ENCODE measurements at places on chromosomes 6 and 20. TPM values are rescaled to one million over a fixed set of nuclear protein-coding genes. Genes with fewer than 3 reads are reported as not detected.

DEF6 gene
- 6.8 TPM for total RNA-seq

ARMH2 gene
- not detected for total RNA-seq

SLC16A10 gene
- total RNA-seq, result 4.5 TPM

EIF2S2 gene
- 41.6 TPM for total RNA-seq

FILIP1 gene
- total RNA-seq, result 6.2 TPM

VNN1 gene
- 5.2 TPM for total RNA-seq

ATG5 gene
- total RNA-seq, result 37.0 TPM

RNF39 gene
- not detected for total RNA-seq

ESR1 gene
- total RNA-seq, result 3.2 TPM

FAM162B gene
- 17.8 TPM for total RNA-seq

KCNQ5 gene
- total RNA-seq, result not detected

SAMD3 gene
- total RNA-seq, result 4.7 TPM

HSPA12B gene
- 8.0 TPM for total RNA-seq

GPX5 gene
- total RNA-seq, result not detected

BPIFB1 gene
- total RNA-seq, result not detected

SLCO4A1 gene
- 25.8 TPM for total RNA-seq

STMND1 gene
- total RNA-seq, result not detected

C6orf132 gene
- 3.4 TPM for total RNA-seq

DDX43 gene
- 1.4 TPM for total RNA-seq

STX11 gene
- 51.2 TPM for total RNA-seq

ANKRD6 gene
- total RNA-seq, result 14.5 TPM

CHD6 gene
- total RNA-seq, result 32.1 TPM

HLA-DRA gene
- total RNA-seq, result 228 TPM

SIRPA gene
- 101 TPM for total RNA-seq

SLPI gene
- total RNA-seq, result 22.3 TPM

COL21A1 gene
- total RNA-seq, result 1.1 TPM

EPPIN gene
- total RNA-seq, result not detected

DYNLT2 gene
- 2.2 TPM for total RNA-seq

KCNK5 gene
- total RNA-seq, result 1.0 TPM

CYP24A1 gene
- not detected for total RNA-seq

SCGN gene
- 0.88 TPM for total RNA-seq

TFAP2C gene
- 1.3 TPM for total RNA-seq

PTK7 gene
- 2.3 TPM for total RNA-seq

RCAN2 gene
- total RNA-seq, result 12.6 TPM

C20orf141 gene
- total RNA-seq, result not detected

GABRR2 gene
- not detected for total RNA-seq

POPDC3 gene
- total RNA-seq, result not detected

CD109 gene
- total RNA-seq, result 59.8 TPM

SFTA2 gene
- total RNA-seq, result not detected

MYT1 gene
- total RNA-seq, result not detected

AIF1 gene
- total RNA-seq, result 30.9 TPM

EEF1A1 gene
- 8,602 TPM for total RNA-seq

PRRT1 gene
- total RNA-seq, result 0.57 TPM

LST1 gene
- 53.9 TPM for total RNA-seq

SLC4A11 gene
- not detected for total RNA-seq

CTSZ gene
- 150 TPM for total RNA-seq

PPP1R10 gene
- total RNA-seq, result 28.1 TPM

KCNG1 gene
- total RNA-seq, result 0.34 TPM

IMPG1 gene
- total RNA-seq, result not detected

LY6G6D gene
- not detected for total RNA-seq

BCAS1 gene
- total RNA-seq, result not detected

CALHM4 gene
- not detected for total RNA-seq

RNGTT gene
- 22.3 TPM for total RNA-seq
